ENCODE measurements at places on chromosomes 12 and 14. TPM values are rescaled to one million over a fixed set of nuclear protein-coding genes. Genes with fewer than 3 reads are reported as not detected.

SLC25A47 gene
- not detected for total RNA-seq

- no peak for DNase-seq
Observed at GRCh38 chr14:67722293-67722692, 20.6 kb downstream of the RDH12 start.

DNA sequence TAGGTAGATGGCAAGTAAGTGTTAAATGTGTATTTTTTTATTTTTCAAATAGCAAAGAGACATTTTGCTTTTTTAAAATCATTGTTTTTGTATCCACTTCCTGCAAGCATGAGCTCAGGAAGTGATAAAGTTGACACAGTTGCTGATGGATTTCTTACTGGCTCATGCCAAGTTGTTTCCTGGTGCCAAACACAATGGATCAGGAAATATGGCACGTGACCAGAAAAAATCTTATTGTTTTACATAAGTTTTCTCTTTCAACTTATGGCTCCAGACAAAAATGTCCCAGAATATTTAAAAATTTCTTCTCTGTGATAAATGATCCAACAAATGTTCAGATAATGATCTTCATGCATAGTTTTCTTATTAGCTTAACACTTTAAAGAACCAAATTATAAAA is 1279.1 kb upstream of the FLRT2 start:
- peak; percentile 94 for DNase-seq

CLEC4D gene
- not detected for total RNA-seq

COX8C gene
- not detected for total RNA-seq

APAF1 gene
- total RNA-seq = 32.1 TPM

DNA sequence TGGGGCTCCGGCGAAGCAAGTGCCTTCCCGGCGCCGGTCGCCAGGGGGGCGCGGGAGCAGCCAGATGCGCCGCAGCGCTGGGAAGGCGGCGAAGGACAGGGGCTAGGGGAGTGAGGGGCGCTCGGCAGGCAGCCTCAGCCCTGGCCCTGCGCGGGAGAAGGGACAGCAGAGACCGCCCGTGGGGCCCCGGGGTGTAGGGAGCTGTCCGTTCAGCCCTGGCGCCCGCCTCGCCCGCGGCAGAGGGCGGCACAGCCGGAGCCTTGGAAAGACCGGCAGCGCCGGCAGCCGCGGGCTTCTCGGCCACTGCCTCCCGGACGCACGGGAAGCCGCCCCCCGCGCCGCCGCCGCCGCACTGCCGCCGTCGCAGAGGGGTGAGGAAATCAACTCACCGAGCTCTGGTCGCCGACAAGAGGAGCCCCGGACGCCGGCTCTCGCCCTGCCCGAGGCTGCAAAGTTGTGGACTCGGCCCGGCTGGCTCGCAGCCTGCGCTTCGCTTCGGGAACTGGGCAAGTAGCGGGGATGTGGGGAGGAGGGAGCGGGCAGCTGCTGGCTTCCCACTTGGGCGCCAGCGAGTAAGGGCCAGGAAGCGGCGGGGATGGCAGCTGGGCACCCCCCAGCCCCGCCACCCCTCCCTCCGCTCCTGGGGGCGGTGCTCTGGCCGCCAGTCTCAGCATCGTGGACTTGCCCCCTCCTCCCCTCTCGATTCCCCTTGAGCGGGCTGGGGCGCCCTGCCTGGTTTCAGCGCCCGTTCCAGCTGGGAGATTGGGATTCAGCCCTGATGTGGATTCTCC is at the start of gene ZDHHC22:
Gene ZDHHC22, minus strand, starts transcription at position 578 of the 791 bp plus-strand sequence. CDS start 2,053 bp downstream, outside the sequence.
- peak; percentile 45 for DNase-seq

GRCh38 chr12:3204143-3204542 is 127.0 kb downstream of the TSPAN9 start:
- no peak for DNase-seq

DNA sequence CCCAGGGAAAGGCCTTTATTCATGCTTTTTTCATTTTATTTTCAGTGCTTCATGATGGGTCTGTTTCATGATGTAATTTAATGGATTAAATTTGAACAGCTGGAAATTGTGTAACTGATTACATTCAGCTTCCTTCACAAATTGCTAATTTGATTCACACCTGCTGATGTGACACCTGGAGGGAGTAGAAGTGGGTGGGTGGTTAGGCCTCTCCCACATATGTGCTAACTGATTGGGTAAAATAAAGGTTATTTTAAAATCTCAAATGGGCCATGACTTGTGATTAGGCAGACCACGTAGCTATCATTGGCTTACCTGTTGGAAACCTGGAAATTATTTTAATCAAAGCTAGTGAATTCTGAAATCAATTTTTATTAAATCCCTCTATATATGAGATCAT is 142.1 kb downstream of the GXYLT1 start:
- no peak for DNase-seq

DNA sequence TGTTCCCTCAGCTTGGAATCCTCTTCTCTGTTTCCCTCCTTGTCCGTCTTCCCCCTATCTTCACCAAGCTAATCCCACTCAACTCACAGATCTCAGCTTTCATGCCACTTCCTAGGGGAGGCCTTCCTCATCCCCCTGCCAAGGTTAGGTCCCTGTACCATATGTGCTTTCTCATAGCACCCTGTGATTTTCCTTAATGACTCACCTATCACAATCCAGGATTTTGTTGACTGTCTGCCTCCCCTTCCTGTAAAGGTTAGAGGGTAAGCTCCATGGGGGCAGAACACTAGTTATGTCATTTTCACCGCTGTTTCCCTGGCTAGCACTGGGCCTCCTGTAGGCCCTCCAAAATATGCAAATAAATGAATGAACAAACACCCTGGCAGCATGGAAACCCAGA is 57.6 kb downstream of the CRADD start:
- peak; percentile 6 for DNase-seq

PLA2G1B gene
- total RNA-seq = not detected

Data from endothelial cell of umbilical vein (primary cell).